Central memory CD8-positive, alpha-beta T cell (primary cell): ENCODE measurements at places on chromosomes 3 and 15.

- no peak for DNase-seq
Observed at GRCh38 chr3:157220883-157221282, 60.9 kb upstream of the CCNL1 start.

- DNase-seq, result no peak
Observed at GRCh38 chr3:150079029-150079739, 108.5 kb upstream of the PFN2 start.

DNA sequence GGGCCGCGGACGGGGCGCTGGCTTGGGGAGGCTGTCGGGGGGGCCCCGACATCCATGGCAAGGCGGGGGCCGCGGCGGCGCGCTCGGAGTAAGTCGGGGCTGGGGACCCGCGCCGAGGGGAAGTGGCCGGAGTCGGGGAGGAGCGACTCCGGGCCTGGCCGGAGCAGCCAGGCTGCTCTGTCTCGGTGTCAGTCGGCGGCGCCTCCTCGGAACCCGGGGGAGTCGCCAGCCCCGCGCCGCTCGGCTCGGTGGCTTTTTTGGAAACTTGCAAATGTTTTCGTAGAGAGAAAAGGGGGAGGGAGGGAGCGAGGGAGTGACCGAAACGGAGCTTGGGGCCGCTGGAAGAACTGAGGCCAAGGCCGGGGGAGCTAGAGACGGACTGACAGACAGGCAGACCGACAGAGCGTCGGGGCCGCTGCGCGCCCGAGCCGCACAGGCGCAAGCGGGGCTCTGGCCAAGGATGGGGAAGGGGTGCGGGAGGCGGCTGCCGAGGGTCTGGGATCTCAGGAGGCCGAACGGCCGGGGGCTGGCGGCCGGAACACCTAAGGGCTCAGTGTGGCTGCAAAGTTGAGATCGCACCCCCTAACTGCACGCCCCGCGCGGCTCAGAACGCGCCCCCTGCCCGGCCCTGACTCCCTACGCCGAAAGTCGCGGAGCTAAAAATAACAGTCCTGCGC, 5.0 kb downstream of the PTH1R start:
- DNase-seq, result no peak

GRCh38 chr3:101868534-101869464, 19.5 kb downstream of the NFKBIZ start:
- DNase-seq, result no peak

- DNase-seq, result no peak
Observed at GRCh38 chr15:101048581-101049030, 129.4 kb downstream of the LRRK1 start.
